ENCODE measurements at places on chromosomes 4 and X.
A peak's percentile ranks its signal among the peaks of the same experiment; 100 is the strongest.

DNA sequence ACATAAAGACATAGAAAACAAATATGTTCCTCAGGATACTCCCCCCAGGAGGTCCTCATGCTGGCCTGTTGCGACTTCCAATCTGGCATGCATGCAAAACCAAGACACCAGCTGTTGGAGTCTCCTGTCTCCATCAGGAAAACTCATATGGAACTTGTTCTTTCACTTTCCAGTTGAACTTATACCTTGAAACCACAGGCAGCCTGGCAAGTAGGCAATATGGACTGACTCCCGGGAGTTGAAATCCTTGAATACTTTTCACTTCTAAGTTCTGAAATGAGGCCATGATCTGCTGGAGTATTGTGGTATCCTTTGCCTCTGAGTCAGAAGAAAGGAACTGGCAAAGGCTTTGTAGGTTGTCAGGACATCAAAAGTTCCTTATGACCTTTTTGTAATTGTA lies 444.2 kb downstream of the IDS start:
- DNase-seq: no peak

DNA sequence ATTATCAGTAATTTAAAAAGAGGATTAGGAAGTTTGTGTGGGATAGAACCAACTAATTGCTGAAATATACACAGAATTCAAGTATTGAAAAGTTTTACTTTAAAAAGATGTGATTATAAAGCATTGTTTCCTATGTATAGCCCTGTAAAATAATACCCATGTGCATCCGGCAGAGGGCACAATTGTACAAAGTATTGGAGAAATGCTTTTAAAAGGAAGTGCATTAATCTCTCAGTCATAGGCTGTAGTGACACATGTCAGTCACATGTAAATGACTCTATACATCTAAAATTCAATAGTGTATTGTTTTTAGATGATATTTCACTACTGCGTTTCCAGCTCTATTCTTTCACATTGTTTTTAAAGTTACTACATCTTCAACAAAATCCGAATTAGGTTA lies 9.7 kb upstream of the GEMIN8 start:
- DNase-seq: no peak

DNA sequence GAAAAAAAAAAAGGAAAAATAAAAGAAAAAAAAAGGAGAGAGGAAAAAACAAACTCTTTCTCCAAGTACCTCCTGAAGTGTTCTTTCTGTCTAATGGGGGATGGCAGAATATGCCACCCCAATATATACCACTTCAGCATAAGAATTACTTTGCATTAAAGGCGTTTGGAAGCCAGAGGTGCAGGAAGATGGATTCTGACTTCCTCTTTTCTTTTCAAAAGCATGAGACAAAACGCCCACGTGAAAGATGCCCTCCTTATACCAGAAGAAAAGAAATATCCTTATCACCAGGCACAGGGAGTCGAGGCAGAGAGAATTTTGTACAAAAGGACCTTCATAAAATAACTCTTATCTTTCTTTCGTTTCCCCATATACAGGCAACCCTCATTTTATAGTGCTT lies 40.9 kb downstream of the COX18 start:
- no peak for DNase-seq

DNA sequence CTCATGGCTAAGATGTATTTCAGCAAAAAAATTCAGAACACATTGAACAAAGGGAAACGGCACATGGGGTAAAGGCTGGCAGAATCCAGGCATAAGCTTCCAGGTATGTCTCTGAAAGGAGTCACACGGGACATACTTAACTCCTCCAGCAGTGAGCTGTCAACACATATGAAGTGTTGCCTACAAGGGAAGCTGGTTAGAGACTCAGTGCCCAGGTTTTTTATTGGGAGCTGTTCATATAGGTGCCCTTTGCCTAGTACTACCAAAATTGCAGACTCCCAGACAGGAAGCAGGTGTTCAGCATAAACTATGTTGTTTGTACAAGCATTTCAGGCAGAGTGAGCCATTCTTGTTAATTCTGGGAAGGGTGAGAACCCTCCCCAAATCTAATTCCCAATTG lies 77.4 kb upstream of the PUDP start:
- DNase-seq: no peak

DNA sequence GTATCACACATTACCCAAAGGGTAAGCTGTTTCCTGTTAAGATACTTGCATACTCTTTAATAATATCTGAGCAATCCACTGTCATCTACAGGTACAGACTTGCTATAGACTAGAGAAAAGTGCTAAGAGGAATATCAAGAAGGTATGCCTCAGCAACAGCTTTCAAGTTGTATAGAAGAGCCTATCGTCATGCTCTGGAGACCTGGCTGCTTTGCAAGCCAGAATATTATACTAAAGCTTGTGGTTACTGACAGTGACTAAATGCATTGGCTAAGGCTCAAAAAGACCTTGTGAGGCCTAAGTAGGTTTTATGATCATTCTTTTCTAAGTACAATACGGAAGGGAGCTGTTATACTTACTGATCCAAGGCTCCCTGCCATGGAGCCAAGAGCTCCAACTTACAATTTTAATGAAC lies 11.3 kb downstream of the LAMP2 start:
- DNase-seq: no peak

DNA sequence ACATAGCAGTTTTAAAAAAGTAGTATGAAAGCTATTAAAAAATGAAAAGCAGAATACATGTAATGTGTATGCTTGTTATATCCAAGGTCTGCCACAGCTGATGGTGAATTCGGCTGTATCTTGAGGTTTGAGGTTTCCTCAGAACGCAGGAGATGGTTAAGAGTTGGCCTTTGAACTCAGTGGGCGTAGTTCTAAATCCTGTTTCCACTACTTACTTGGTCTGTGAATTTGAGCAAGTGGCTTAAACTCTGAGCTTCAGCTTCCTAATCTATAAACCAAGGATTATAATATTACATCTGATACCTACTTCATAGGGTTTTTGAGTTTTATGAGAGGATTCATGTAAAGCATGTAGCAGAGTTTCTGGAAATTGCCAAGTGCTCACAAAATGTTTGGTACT lies 125.2 kb downstream of the STIM2 start:
- no peak for DNase-seq

- DNase-seq: no peak
These were observed 17.6 kb downstream of the SLC2A9 start for GRCh38 chr4:10003666-10004065.

- DNase-seq: no peak
These were observed 19.0 kb downstream of the HCCS start for GRCh38 chrX:11130136-11130535.

DNA sequence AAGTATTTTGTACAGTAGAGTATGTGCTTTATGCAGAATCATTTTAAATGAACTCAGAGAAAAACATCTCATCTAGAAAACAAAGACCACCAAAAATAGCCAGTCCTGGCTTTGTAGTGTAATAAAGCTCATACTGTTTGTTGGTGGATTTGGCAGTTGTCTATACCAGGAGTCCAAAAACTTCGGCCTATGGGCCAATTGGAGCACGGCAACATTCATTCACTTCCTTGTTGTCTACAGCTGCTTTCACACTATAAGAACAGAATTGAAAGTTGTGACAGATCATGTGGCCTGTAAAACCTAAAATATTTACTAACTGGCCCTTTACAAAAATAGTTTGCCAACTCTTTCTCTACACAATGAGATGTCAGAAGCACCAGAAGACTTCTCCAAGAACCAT lies 5.3 kb downstream of the FBXW7 start:
- no peak for DNase-seq

- DNase-seq: no peak
These were observed 54.6 kb upstream of the EOLA2 start for GRCh38 chrX:149992918-149993317.

DNA sequence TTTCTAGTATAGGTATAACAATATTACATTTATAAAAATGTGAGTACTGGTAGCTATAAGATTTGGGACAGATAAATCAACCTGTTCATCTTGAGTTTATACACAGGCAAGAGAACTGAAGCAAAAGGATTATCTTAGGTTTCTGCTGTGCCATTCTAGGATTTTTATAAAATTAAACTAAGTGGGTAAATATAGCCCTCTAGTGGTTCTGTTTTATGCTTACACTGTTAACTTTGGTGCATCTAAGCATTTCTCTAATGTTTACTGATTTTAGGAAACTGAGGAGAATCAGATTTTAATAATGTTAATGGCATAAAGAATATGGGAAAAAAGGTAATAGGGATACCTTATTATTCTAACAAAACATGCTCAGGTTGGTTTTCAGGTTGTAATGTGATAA lies 1.1 kb upstream of the RRH start:
- no peak for DNase-seq

DNA sequence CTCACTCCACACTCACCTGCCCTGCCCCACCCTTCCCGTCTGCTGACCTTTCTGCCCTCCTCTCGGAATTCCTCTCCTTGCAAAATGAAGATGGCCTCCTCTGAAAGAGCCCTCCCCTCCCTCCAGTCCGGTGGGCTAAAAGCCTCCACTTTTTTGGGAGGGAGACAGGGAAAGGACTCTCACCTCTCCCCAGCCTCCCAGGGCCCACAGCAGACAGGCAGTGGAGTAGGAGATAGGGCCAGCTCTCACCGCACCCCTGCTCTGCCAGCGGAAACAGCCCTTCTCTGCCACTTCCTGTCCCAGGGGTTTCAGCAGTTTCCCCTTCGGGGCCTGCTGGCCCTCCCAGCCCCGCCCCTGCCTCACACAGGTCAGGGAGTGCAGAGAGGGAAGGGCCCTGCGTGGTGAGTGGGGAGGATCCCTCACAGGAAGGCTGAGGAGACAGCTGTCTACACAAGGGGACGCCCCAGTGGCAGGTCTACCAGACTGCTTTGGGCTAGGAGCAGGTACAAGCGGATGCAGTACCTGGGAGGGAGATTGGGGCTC lies 18.2 kb downstream of the ELF4 start:
- no peak for DNase-seq

DNA sequence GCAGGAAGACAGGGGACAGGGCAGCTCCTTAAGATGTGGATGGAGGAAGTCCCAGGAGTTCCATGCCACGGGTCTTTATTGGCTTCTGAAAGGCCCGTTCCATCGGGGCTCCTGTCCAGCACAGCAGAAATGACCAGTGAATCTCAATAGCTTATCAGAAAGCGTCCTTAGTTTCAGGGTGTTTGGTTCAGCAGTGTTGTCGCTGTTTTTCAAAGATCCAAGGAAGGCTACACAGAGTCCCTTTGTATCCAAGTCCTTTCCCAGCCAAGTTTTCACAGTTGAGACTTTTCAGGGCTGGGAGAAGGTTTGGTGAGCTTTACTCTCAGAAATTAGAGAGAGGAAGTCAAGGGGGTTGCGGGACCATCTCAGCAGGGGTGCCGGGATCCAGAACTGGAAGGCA lies 5.0 kb upstream of the ZCCHC4 start:
- DNase-seq: peak; percentile 20

GRCh38 chr4:147546349-147546748 lies 65.5 kb downstream of the EDNRA start:
- DNase-seq: no peak

- DNase-seq: no peak
These were observed 68.9 kb downstream of the MAOB start for GRCh38 chrX:43813319-43813718.

GRCh38 chr4:6035786-6036185 lies 17.6 kb upstream of the C4orf50 start:
- DNase-seq: no peak

DNA sequence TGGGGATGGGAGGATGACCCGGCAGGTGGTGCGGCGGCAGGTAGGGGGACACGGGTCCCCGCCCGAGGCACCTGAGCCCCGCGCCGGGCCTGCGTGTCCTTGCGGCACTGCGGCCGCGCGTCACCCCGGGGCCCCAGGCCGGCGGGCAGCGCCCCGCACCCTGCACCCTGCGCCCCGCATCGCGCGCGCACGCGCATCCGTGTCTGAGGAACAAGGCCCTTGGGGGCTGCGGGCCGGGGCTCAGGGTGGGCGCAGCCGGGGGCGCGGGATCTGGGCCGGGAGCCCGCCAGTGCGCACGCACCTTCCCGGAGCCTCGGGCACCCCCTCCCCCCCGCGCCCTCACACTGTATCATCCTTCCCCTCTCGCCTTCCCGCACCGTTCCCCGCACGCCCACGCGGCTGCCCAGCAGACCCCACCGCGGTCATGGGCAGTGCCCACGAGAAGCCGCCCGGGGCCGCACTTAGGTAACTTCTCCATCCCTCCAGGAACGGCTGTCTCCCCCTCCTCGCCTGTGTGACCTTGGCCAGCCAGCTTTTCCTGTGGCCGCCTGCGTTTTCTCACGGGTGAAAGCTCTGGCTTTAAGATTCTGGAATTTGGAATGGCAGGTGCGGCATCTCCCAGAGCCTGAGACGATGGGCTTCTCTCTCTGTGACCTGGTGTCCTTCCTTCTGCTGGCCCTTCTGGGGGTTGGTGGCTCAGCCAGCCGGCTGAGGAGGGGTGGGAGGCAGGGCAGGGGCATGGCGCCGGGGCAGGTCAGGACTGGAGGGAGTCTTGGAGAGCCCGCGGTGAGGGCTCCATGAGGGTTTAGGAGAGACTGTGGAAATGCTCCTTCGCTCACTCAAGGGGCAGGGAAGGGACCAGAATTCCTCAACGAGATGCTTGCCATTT lies 748 bp downstream of the ATP2B3 start:
- DNase-seq: no peak

DNA sequence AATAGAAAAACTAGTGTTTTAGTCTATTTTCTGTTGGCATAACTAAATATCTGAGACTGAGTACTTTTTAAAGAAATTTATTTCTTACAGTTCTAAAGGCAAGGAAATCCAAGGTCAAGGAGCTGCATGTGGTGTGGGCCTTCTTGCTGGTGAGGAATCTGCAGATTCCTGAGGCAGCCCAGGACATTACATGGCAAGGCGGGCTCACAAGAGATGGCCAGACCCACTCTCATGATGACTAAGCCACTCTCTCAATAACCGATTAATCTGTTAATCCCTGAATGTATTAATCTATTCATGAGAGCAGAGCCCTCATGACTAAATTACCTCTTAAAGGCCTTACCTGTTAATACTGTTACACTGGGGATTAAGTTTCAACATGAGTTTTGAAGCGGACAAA lies 340.8 kb downstream of the GRXCR1 start:
- DNase-seq: no peak

DNA sequence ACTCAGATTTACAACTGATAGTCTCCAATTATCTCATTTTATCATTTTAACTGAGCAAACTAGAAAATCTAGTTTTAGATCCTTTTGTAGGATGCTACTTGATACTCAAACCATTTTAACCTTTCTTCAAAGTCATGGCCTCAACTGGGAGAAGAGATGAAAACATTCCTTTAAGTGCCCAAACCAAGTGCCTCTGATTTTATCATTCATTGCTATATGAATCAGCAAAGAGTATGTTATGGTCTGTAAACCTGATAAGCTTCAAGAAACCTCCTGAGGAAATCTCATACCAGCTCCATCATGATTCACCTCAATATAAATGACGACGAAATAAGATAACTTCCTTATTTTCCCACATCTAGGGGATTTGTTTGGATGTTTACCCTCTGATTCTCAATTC lies 119.9 kb downstream of the FAM13A start:
- DNase-seq: no peak

- no peak for DNase-seq
These were observed 1.9 kb downstream of the GASK1B start for GRCh38 chr4:158170691-158171561.

DNA sequence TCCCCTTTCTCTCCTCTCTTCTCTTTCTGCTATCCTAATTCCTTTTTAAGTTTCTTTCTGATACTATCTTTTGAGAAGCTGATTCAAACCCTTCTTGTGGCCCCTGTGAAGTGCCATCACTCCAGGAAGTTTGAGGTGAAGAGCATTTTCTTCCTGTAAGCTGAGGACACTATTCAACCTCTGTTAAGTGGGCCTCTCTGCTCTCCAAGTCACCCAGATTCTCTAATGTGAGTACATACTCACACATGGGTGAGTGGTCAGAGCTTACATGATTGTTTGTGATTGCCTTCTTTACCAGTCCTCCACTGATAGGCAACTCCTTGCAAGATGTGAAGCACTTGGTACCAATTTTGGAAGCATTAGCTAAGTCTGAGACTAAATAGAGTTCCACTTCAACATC lies 18.4 kb upstream of the SMIM10L2A start:
- no peak for DNase-seq

GRCh38 chr4:106801386-106801785 lies 234.7 kb downstream of the DKK2 start:
- no peak for DNase-seq
